ENCODE measurements at places on chromosomes 3 and 15.
A peak's percentile ranks its signal among the peaks of the same experiment; 100 is the strongest.

DNA sequence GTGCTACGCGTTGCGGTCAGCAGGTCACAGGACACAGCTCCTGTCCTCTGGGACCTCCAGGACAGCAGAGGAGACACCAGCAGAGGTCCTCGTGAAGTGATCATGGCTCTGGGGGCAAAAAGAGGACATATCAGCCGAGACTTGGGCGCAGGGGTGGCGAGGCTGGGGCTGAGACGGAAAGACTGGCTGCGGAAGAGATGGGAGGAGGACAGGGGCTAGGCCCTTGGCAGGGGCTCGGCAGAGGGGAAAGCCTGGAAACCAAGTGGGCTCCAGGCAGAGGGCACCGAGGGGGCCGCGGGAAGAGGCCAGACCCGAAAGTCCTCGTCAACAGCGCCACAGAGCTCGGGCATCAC lies 4.9 kb upstream of the CFAP100 start:
- DNase-seq, result no peak

- DNase-seq, result peak; percentile 27
Observed at GRCh38 chr3:182303169-182303568, 490.1 kb upstream of the ATP11B start.

DNA sequence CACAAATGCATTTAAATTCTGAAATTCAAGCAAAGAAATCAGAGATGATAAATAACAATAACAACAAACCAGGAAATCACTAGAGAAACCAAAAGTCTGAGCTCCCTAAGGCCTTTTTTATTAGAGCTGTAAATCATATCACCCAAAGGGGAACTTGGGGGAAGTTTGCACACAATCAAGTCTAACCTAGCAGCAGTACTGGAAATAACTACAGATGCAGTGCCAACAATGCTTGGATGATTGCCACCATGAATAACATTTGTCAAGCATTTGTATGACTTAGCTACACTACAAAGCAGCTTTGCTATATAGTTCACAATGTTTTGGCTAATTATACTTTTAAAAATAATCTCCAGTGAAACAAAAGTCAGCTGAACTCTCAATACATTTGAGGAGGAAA lies 27.8 kb downstream of the SHQ1 start:
- no peak for DNase-seq

GRCh38 chr3:14273901-14274611 lies 95.4 kb downstream of the LSM3 start:
- no peak for DNase-seq

DNA sequence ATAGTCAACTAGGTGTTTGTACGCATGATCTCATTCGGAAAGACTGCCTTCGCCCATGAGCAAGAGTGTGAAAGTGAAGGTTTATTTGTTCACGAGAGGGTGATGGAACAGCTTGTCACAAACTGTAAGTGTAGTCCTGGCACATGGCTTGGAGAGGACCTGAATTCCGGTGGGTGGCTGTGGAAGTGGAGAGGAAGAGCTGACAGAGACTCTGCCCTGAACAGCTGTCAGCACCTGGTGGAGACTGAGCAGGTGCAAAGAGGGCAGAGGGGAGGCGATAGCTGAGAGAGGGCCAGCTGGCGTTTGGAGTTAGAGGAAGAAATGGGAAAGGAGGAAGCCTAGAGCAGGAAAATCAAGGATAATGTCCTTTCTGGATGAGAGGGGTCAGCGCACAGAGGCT lies 155.7 kb downstream of the EEFSEC start:
- peak; percentile 71 for DNase-seq

DNA sequence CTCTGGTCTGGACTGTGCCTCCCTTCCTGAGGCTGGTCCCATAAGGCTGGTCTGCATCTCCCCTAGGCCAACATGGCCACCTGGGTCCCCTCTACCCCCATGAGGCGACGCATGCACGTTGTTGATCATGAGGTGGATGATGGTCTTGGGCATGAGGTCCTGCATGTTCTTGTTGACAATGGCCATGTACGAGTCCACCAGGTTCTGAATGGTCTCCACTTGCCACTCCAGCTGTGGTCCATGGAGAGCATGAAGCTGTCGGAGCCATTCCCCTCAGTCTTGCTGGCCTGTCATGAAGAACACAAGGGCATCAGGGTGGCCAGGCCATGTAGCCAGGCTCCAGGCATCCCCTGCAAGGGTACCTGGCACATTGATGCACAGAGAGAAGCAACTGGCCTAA lies 27.1 kb upstream of the CSPG4 start:
- DNase-seq, result no peak

DNA sequence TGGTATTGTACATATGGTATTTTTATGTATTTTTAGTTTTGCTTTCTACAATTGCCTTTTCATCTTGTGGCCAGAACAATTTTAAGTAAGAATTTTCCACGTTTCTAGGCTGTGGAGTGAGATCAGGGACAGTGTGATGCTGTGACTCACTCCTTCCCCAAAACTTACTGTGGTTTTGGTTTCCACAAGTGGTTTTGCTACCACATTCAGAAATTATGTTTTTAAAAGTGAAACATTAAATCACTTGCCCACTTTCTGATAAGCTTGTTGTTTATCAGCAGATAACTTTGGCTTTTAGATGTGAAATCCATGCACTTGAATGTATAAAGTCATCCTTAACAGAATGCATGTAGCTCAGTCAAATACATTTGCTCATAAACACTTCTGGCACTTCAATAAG lies 192.2 kb upstream of the THRB start:
- DNase-seq, result no peak

DNA sequence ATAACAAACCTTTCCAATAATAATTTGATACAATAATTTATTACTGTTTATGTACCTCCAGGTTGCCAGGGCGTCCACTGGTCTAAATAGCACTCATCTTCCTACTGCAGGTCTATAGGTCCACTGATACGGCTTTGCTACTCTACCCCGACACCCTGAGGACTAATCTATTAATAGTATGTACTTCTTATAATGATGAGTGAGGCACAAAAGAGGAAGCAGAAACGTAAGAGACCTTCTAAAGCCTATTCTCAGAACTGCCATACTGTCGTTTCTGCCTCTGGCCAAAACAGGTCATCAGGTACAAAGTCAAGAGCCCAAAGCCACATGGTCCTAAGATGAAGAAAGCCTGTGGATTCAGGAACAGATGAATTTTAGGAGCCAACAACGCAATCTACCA lies 163.2 kb upstream of the GRM7 start:
- DNase-seq, result no peak

DNA sequence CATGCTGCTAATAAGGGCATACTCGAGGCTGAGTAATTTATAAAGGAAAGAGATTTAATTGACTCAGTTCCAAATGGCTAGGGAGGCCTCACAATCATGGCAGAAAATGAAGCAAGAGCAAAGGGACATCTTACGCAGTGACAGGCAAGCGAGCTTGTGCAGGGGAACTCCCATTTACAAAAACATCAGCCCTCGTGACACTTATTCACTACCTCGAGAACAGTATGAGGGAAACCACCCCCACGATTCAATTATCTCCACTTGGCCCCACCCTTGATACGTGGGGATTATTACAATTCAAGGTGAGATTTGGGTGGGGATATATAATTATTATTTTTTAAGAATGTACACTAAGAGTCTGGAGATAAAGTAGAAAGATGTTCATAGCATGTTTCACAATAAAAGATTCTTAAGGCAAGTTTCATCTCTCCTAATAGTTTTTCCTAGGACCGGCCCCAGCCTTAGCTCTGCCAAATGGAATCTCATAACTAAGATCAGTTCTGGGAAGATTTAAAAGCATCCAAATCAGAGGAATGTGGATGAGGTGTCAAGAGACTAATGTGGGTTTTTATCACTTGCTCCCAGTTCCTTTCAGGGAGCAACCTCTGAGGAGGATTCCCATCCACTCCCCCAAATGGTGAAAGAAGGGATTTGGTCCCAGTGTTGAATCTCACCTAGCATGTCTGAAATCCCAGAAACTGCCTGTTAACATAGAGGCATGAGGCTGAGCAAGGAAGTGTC lies 221.0 kb downstream of the ZMAT3 start:
- DNase-seq, result no peak

DNA sequence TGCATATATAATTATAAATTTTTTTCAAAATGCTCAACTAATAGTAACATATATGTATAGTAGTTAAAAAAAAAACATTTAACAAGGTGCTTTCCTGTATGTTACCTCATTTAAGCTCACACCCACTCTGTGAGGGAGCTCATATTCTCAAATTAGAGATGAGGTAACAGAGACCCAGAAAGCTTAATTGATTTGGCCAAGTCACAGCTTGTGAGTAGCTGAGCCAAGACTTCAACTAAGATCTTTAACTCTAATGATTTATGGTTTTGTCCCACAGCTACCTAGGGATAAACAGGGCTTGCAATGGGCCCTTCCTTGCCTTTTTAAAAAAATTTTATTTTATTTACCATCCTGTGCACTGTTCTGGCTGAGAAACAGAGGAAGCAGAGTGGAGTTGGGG lies 230.0 kb upstream of the GOLIM4 start:
- no peak for DNase-seq

GRCh38 chr15:66886686-66887273 lies 178.6 kb upstream of the SMAD3 start:
- no peak for DNase-seq

DNA sequence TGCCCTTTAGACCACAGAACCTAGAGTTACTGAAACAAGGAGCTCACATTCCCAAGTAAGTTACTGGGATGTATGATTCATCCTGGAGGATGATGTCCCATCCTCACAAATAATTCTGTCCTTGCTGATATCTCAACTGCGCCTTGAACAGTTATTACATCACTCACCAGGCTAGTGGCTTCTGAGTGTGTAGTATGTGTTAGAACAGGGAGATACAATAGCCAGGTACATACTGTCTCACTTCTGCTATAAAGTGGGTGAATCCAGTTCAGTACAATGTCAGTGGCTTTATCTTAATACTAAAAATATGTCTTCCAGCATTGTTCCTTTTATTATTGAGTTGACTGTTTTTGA lies 483.2 kb upstream of the FRG2C start:
- DNase-seq, result no peak

DNA sequence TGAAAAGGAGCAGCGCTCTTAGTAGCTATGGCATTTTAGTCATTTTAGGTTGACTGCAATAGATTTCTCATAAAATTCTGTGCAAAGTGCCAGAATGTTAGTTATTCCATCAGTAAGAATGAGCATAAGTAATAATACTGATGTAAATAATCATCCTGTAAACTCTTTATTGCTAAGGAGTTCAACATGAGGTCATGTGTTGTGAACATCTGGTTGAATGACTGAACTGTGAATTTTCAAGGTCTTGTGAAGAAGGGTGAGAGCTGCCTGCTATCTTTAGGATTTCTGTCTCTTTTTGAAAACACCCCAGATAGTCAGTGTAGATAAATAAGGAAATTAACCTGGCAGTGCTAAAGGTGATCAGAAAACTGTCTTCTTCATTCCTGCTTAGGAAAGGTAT lies 333.4 kb upstream of the TBC1D5 start:
- DNase-seq, result no peak

- no peak for DNase-seq
Observed at GRCh38 chr3:124384527-124384926, 345.7 kb upstream of the UMPS start.

- DNase-seq, result no peak
Observed at GRCh38 chr15:94576889-94577533, 345.6 kb downstream of the MCTP2 start.

DNA sequence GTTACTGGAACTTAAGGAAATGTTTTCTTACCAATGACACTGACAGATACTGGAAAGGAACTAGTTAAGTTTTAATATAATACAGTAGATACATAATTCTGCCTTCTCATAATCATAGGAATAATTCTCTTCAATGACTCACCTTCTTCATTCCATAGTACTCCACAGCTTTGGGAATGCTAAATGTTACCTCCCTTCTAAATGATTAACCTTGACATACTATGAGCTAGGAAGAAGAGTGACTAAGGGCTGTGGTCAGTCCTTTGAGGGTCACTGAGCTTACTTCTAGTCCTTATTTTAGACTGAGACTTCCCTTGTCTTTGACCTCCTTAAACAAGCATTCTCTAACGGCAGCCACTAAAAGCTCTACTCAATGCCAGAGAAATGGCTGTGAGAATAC lies 69.6 kb upstream of the PPIB start:
- no peak for DNase-seq

DNA sequence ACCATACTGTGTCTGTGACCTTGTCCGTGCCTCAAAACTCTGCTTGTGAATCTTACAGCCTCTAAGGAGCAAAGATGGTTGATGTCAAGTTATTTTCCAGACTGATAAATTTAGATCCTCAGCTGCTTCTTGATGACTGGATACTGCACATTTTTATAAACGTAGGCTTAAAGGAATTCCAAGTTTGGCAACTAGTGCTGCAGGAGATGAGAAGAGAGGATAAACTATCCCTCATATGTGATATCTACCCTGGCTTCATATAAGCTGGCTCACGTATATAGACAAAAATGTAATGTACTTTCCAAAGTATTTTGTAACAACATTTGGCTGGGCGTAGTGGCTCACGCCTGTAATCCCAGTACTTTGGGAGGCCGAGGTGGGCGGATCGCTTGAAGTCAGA lies 89.6 kb downstream of the GMPS start:
- no peak for DNase-seq

- DNase-seq, result no peak
Observed at GRCh38 chr15:70383856-70384255, 286.1 kb upstream of the TLE3 start.

DNA sequence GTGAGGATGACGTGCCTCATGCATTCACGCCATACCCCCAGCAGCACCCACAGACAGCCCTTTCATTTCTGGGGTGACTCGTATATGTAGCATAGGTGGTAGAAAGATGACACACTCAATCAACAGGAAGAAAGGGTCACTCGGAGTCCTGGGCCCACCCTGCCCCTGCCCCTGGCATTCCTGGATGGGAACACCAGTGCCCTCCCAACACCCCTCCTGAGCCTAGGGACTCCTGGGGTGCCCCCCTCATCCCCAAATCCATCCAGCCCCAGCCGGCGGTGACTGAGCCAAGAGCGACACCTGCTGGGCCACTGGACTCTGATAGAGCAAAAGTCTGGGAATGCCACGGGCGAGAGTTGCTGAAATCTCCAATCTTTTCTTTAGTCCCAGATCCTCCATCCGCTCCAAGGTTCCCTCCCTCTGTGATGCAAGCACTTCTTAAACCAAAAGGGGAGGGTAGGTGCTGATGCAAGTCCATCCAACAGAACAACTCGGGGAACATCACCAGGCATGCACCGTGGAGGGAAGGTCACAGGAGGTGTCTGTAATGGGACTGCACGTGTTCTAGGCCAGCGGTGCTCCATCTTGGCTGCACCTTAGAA lies 31.1 kb downstream of the ACAN start:
- DNase-seq, result no peak

DNA sequence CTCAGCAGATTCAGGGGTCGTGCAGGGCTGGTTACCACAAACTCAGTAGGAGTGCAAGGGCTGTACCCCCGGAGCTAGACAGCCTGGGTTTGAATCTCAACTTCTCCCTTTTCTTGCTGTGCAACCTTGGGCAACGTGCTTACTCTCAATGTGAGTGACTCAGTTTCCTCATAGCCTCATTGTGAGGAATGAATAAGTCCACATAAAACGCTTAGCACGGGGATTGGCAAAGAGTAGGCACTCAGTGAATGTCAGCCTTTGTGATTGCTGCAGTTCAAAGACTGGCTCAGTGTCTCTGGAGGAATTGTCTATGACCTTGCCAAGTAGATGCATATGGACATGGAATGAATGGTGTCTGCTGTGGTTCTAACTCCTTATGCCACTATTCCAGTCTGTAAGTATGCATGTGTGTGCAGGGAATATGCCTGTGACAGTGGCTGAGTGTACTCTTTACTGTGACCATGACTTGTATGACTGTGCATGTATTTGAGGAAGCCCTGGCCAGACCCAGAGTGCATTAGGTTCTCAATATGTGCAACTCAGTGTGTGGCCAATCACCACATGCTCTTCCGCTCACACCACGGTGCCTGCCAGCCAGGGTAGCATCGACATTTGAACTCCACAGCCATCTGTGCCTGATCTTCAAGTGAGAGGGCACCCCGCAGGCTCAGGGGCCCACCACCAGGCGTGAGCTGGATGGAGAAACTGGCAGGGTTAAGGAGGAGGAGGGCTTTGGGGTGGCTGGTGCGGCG lies 900 bp upstream of the HYAL3 start:
- no peak for DNase-seq

All from NCI-H774 (cell line).